NCI-H1105 (cell line): ENCODE measurements at places on chromosomes 16 and 17.

DNA sequence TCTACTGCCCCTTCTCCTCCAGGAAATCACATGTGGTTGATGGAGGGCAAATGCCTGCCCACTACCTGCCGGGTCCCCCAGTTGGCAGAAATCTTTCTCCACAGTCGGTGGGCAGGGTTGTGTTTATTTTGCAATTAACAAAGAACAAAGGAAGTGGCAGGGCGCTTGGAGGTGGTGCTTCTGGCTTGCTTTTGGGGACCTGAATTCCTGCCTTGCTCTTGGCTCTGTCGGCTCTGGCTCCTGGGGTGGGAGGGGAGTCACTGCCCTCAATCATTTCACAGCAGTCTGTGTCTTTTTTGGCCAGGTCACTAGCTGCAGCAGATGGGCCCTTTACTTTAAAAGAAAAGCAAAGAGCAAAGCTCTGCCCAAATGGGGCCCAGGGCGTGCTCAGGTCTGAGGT is 69.2 kb downstream of the C16orf78 start:
- peak; percentile 46 for DNase-seq

DNA sequence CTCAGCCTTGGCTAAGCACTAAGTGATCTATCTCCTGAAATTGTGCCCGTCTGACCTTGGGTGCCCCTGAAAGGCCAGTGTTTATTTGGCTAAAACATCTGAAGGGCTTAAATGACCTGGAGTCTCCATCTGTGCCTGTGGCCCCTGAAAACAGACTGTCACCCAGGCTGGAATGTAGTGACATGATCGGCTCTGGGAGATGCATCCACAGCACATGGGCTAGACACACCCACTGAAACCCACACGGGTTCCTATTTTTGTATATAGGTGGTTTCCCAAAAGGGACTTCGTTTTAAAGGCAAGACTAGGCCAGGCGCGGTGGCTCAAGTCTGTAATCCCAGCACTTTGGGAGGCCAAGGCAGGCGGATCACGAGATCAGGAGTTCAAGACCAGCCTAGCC is 13.5 kb downstream of the CEP295NL start:
- no peak for DNase-seq

DNA sequence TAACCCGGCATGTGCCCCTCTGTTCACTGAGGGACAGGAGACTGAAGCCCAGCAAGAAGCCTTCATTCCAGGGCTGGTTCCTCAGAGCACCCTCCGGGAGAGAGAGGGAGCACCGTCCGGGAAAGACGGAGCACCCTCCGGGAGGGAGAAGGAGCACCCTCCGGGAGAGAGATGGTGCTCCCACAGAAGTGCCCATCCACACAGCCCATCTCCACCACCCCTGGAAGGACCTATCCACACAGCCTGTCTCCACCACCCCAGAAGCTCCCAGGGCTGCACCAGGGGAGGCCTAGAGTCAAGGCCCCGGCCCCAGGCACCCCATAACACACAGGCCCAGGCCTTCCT is 88.6 kb downstream of the ABR start:
- DNase-seq, result no peak

GRCh38 chr16:31217136-31217530 is 198 bp upstream of the PYDC1 start:
- DNase-seq, result no peak

DNA sequence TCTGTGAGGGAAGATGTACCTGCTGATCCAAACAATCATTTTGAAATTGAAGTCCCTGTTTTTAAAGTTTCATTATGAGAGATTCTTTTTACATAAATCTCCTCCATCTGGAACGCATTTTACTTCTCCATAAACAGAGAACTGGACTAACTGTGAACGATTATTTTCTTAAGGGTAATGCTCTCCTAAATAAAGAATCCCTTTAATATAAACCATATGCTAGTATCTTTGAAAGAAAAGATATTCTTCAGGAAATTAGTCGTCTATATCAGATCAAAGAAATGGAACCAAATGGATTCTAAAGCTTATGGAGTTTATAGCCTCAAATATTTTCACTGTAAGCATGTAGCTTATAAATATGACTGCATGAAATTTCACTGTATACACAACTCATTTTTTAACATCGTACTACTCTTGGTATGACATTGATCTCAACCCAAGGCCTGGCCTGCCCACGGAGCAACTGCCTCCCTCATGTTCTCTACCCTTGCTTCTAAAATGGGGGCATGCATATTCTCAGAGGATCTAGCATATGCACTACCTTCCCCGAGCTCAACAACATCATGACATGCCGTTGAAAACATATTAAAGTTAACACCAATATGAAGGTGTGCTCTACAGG is 66.4 kb downstream of the MYH10 start:
- no peak for DNase-seq

DNA sequence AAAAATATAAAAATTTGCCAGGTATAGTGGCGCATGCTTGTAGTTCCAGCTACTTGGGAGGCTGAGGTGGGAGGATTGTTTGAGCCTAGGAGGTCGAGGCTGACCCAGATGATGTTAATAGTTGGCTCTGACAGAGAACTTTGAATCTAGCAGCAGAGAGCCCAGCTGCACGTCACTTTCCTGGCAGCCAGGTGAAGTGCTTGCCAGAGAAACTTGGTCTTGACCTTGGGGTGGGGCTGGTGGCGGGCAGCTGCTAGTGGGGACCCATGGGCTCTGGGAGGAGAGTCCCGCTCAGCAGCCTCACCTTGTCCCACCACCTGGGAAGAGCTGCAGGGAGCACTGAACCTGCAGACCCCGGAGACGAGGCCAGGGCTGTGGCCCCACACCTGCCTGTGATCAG is 3.1 kb upstream of the C16orf74 start:
- DNase-seq, result no peak

DNA sequence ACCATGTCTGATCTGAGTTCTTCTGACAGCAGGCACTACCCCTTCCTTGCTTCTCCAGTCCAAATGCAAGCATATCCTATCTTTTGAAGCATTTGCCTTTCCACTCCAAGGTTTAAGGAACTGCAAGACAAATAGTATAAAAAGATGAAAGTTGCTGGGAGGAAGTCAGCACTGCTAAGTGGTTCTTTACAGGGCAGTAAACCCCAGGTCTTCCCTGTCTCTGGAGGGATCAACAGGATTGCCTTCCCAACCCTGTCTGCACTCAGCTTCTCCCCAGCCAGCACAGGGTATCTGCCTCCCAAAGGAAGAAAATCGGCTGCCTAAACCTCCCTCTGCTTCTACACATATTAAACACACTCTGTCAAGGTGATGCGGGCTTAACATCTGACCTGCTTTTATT is 46.8 kb downstream of the SOX9 start:
- DNase-seq, result no peak

DNA sequence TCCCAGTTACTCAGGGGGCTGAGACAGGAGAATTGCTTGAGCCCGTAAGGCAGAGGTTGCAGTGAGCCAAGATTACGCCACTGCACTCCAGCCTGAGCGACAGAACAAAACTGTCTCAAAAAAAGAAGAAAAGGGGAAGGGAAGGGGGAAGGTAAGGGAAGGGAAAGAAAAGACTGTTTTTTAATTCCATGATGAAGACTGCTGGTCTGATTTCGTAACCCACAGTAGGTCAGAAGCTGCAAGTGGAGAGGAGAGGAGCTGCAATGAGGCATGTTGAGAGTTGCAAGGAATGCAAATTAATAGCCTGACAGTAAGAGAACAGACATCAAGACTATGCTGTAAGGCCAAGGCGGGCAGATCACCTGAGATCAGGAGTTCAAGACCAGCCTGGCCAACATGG is 33.3 kb downstream of the HELZ start:
- no peak for DNase-seq
